Activated naive CD4-positive, alpha-beta T cell (primary cell): ENCODE measurements at places on chromosomes 11 and 22.
A peak's percentile ranks its signal among the peaks of the same experiment; 100 is the strongest.

DNA sequence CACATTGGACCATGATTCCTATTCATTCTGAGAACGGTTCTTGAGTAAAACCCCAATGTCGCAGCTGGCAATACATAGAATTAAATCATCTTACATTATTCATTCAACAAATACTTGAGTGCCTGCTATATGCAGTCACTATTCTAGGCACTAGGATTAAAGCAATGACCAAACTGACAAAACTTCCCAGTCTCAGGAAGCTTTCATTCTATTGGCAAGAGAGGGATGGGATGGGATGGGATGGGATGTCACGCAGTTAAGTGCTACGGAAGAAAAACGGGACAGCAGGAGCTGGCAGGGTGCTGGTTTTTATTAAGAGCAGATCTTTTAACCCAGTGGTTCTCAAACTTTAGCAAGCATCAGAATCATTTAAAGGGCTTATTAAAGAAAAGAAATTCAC lies 2.9 kb downstream of the PAK1 start:
- no peak for DNase-seq

GRCh38 chr11:86551288-86552092 lies 120.9 kb downstream of the ME3 start:
- DNase-seq, result no peak

DNA sequence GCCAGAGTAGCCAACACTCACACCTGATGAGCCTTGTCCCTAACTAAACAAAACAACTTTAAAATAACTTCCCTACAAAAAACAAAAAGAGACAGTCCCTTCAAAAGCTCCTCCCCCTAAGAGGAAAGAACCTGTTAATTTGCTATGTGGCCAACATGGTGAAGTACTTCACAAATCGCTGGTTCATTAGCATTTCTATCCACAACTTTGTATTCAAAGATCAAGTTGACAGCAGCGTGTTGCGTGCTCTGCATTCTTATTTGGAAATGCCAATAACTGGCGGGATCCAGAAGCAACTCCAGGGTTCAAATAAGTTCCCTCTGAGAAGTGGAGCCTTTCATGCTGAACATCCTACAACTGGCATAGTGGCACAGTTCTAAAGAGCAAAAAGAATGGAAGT lies 48.6 kb downstream of the CADM1 start:
- no peak for DNase-seq

DNA sequence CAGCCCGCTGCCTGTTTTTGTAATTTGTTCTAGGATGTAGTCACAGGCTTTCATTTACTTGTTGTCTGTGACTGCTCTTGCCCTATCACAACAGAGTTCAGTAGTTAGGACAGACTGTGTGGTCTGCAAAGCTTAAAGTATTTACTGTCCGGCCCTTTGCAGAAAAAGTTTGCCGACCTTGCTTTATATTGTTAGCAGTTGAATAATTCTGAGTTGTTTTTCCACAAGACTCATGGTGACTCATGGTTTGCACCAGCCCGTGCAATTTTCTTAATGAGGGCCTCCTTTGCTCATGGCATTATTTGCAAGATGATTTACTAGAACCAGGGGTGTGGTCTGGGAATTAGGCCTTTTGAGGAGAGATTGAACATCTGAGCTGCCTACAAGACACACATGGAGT lies 110.6 kb downstream of the SCN3B start:
- DNase-seq, result no peak

- no peak for DNase-seq
Measured at GRCh38 chr22:42346722-42347121, 76.3 kb upstream of the TCF20 start.

DNA sequence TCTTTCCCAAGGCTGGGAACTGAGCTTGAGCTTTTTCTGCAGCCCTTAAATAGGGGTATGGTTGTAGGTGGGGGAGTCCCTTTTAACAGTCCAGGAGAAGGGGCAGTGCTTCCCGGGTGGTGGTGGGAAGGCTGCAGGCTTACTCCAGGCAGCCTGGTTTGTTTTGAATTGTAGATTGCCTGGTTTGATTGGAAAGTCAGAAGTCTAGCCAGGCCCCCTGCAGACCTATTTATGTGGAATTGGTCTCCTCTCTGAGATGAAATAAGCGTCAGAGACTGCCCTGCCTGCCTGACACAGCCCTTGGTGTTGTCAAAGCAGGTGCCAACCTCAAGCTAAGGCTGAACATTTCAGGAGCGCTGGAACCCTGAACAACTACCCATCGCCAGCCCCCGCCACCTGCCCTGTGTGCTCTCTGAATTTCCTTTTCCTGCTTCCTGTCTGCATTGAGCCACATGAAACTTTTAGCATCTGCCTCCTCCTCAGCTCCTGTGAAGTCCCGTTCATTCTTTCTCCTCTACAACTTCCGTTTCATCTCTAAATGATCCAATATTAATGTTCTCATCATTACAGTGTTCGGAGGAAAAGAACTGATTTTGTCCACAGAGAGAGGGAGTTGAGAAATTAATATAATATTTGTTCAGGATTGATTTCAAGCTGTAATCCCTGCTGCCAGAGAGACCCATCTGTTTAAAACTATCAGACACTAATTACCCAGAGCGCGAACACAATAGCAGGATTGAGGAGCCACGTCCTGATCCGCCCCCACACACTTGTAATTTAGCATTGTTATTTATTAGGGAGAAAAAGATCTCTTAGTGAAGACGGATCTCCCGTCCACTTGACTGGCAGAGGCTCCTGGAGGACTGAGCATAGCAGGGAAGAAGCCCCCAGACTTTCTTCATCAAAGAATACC lies 136.5 kb downstream of the TRIM29 start:
- no peak for DNase-seq

DNA sequence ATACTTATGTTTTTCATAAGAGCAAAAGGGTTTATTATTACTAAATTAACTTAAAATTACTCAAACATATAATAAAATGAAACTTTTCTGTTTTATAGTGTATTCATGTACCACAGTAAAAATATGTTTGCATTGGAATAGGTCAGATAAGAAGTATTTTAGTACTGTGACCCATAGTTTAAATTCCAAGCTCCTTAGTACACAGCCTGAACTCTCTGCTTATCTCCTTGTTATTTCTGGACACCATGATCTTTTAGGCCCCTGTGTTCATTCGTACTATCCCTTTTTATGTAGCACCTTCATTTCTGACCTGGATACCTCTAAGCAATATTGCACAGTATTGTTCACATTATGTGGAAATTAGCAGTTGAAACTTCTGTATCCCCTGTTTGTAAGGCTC lies 296.7 kb upstream of the SYN3 start:
- no peak for DNase-seq

- peak; percentile 20 for DNase-seq
Measured at GRCh38 chr11:134592391-134592990, 180.4 kb upstream of the B3GAT1 start.

GRCh38 chr11:2480874-2481220 lies 36.0 kb downstream of the KCNQ1 start:
- no peak for DNase-seq

- no peak for DNase-seq
Measured at GRCh38 chr11:94142308-94143281, 14.0 kb downstream of the PANX1 start.

- DNase-seq, result no peak
Measured at GRCh38 chr22:20247608-20248171, 20.4 kb downstream of the RTN4R start.

- no peak for DNase-seq
Measured at GRCh38 chr11:33860926-33861325, 30.9 kb downstream of the LMO2 start.

DNA sequence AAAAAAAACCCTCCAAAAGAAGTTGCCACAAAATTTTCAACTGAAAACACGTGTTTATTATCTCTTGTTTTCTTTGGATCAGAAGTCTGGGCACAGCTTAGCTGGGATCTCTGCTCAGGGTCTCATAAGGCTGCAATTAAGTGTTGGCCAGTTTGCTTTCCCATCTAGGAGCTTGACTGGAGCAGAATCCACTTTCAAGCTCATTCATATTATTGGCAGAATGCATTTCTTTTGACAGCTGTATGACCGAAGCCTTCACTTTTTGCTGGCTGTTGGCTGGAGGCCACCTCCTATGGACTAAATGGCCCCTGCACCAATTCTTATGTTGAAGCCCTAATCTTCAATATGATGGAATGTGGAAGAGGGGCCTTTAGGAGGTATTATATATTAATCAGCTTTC lies 139.6 kb downstream of the DDX10 start:
- DNase-seq, result no peak

GRCh38 chr22:36938028-36938425 lies 24.6 kb downstream of the CSF2RB start:
- DNase-seq, result no peak

GRCh38 chr11:128931668-128932067 lies 11.0 kb downstream of the TP53AIP1 start:
- DNase-seq, result no peak

DNA sequence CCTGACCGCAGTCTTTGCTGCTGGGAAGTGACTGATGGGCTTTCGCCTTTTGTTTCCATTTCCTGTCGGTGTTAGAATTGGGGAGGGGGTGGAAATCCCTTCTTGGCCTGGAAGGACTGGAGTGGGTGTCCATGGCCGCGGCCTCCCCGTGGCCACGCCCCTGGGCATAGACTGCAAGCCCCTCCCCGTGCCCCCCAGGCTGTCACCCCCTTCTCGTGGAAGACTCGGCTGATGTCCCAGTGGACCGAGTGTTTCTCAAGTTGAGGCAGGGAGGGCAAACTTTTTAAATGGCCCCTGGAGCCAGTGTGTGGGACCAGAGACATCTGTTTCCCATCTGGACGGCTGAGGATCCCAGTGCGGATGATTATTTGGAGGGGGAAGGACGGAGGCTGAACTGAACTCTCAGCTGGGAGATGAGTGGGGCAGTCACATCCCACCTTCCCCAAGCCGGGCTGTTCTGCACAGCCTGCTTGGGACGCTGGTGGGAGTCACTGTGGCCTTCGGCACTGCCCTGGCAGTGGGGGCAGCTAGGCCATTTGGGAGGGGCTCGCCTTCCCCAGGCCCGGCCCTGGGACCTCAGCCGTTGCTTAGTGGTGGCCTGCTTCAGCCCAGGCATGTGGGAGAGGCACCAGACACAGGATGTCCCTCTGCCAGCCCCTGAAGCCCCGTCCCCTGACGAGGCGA lies 1.6 kb downstream of the CD81 start:
- DNase-seq, result no peak

- DNase-seq, result no peak
Measured at GRCh38 chr11:10392095-10393079, 62.7 kb upstream of the AMPD3 start.

- DNase-seq, result no peak
Measured at GRCh38 chr22:29267462-29267857, 321 bp downstream of the RHBDD3 start.

- DNase-seq, result no peak
Measured at GRCh38 chr11:127027789-127028188, 27.2 kb upstream of the KIRREL3 start.

DNA sequence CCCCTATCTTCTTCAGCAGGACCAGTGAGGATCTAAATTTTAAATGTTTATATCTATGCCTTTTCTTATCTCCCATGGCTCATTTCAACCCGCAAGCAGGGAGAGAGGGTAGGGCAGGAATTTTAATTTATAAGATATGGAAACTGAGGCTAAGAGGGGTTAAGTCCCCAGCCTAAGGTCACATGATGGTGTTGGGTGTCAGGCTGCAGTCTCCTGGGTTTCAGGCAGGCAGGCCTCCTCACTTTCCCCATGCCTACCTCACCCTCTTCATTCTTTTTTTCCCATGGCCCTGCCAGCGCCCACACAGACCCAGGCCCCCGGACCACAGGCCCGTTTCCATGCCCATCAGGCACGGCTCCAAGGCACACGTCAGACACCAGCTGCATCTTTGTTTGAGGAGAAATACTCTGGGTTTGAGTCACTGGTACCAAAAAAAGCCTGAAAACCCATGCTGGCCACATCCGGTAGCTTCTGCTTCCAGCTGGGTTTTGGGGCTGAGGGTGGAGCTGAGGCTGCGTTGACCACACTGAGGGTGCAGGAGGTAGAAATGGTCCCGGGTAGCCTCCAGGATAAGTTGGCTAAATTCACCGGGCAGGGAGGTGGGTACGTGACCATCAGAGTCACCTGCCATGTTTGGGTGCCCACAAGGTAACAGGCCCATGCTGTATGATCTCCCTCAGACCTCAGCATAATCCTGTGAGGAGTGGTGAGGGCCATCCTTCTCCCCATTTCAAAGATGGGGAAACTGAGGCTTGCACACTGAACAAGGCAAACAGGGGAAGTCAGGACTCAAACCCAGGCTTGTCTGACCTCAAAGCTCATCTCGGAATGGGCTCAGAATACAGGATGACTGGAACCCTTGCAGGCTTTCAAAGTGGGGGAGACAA lies 7.5 kb downstream of the CRYBB1 start:
- DNase-seq, result no peak

- no peak for DNase-seq
Measured at GRCh38 chr11:96008161-96008720, 84.3 kb upstream of the MTMR2 start.

GRCh38 chr11:10708131-10708530 lies 14.6 kb upstream of the IRAG1 start:
- DNase-seq, result no peak

DNA sequence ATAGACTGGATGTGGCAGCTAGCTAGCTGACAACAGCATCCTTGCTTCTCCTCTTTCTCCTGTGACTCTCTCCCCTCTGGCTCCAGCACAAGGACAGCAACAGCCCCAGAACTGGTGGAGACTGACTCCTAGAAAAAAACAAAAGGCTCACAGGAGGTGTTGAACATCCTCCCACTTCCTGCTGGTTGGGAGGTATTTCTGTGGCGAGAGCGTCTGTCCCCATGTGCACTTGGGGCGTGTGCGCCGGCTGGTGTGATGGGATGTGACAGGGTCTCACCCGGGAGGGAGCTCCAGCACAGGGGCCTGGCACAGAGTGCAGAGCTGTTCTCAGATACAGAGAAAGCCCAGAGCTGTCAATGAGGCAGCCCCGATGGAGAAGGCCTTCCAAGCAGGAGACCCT lies 107.2 kb upstream of the E2F8 start:
- no peak for DNase-seq

- no peak for DNase-seq
Measured at GRCh38 chr22:44561139-44561840, 63.3 kb upstream of the RTL6 start.

DNA sequence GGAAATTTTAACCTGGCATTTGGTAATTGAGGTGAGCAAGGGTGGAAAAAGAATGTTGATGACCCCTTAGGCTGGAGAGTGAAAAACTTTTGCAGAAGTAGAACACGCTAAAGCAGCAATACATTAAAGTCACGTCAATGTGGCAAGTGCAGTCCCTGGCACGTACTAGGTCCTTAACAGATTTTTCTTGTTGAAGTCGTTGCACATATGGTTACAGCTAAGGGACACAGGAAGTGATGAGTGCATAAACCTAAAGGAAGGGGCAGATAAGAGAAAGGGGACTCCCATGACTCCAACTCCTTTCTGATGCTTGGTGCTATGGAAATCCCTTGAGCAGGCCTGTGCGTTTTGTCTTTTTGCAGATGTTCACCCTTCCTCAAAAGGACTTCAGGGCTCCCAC lies 1.2 kb downstream of the ACCS start:
- no peak for DNase-seq

DNA sequence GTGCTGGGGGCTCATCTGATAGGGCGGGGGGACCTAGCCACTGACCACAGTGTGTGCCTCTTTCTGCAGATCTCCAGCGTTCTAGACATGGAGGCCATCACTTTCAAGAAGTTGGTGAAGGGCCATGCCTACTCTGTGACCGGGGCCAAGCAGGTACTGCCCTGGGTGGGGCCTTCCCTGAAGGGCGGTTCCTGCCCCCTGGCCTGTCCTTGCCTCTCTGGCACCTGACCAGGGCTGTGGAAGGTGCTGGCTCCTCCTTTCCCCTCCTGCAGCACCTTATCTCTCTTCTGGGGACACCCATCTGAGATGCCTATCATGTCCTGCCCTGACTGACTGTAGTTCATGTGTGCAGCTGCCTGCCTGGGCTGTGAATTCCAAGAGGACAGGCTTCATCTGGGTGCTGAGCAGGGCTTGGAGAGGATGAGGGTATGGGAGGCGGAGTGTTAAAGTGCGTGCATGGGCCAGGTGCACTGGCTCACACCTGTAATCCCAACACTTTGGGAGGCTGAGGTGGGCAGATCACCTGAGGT lies 5.5 kb downstream of the CAPN1 start:
- no peak for DNase-seq
